ENCODE measurements at places on chromosomes 1 and 21.

- DNase-seq, result peak; percentile 97
Observed at GRCh38 chr1:23168445-23169194, at the start of gene LUZP1. Gene LUZP1 (minus strand): TSS chr1:23168856.

DNA sequence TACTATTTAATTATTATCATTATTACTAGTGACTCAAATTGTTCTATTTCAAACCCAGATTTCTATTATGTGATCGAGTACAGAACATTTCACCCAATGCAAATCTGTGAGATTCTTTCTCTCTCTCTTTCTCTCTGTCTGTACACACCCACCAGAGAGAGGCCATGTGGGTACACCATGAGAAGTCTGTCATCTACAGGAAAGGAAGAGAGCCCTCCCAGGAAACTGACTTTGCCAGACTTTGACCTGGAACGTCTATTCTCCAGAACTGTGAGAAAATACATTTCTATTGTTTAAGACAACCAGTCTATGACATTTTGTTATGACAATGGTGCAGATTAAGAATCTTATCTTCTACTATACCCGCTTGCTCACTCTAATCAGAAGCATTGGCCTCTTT is 1091.6 kb downstream of the TTLL7 start:
- no peak for DNase-seq

DNA sequence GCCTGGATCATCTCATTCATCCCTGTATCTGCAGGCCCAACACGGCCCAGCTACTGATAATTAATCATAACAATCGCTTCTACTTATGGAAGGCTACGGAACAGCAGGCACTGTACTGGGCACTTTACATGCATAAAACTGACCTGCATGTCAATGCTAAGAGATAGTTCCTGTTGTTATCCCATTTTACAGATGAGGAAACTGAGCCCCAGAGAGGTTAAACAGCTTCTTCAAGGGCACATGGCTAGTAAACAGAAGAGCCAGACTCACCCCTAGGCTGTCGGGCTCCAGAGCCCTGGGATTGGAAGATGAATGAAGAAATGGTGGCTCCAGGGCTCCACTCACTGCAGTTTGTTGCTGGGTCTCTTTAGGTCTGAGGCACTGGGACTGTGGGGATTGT is 27.3 kb upstream of the VPS13D start:
- no peak for DNase-seq

DNA sequence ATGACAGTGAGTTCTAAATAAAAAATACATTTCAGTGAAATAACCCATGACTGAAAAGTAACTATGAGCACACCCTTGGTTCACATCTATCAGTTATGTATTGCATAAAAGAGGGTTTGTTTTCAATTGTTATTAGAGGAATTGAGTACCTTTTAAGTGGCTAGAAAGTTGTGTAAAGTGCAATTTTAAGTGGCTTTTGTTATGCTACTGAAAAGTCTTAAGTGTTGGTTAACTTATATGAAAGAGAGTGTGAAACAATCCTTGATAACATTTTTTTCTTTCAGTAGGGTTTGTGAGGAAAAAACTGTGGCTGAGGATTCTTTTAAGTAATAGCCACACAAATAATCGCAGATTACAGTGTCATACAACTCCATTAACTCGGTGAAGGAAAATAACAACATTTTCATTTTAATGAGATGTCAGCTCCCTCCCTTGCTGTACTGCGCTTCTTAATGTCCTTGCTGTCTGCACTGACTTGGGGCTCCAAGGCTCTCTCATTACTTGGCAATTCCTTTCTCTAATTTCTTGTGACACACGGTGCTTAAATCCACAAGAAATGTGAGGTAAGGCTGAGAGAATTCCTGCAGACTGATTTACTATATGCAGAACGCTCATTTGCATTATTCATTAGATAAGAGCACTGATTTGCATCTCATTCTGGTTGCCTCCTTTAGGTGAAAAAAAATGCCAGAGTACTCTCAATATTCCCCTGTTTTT is 40.6 kb downstream of the NTNG1 start:
- no peak for DNase-seq

DNA sequence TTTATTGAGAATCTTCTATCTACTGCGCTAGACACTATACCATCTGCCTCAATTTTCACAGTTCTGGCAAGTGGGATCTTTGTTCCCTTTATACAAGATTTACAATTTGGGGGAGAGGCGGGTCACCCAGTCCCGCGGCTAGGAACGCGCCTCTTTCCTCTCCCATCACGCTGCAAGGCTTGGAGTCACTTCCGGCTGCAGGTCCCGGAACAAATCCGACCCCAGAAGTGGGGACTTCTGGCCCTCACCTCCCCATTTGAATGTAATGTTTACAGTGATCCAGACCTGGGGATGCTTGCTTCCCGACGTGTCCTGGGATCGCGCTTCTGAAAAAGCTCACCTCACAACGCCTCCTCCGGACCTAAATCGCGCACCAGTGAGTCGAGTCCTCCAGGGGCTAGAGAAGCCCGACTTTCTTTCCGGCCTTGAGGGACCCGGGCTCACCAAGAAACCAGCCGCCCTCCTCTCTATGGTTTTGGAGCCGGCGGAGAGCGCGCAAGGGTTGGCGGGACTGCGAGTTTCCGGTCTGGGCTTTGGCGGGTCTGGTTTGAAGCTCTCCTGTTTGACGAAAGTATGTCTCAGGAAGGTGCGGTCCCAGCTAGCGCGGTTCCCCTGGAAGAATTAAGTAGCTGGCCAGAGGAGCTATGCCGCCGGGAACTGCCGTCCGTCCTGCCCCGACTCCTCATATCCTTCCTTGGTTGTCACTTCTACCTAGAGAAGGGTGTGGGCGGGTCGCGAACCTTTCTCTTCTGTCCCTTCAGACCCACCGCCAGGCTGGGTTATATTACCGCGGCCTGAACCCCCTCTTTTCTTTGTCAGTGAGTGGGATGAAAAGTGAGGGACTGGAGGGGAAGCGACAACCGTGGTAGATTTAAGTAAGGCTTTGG is at the start of gene METTL18:
Gene METTL18, minus strand, starts transcription at position 378 of the 887 bp plus-strand sequence. CDS start 1,212 bp downstream, outside the sequence.
- DNase-seq, result peak; percentile 87

DNA sequence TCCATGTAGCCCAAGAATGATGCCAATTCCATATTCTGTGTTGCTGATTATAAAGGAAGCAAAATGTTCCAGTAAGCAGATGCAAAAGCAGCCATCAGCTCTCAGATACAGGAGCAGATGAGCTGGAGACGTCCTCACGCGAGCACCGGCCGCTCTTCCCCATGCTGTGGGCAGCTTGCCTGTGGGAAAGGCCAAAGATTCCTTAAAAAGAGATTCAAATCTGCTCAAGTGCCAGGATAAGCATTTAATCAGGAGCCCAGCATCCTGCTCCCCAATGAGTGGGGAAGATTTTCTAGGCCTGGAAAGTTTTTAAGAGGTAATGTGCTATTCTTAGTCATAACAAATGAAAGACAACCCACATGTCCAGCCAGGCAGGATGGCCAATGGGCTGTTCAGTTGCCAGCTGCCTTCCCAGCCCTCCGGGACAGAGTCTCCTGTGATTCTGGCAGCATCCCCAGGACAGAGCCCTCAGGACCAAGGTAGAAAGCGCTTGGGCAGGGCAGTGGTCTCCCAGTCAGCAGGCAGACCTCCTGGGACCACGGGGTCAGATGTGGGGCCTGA is 108.2 kb upstream of the TMPRSS2 start:
- DNase-seq, result no peak

- DNase-seq, result no peak
Observed at GRCh38 chr21:15823486-15824150, 93.8 kb downstream of the USP25 start.

DNA sequence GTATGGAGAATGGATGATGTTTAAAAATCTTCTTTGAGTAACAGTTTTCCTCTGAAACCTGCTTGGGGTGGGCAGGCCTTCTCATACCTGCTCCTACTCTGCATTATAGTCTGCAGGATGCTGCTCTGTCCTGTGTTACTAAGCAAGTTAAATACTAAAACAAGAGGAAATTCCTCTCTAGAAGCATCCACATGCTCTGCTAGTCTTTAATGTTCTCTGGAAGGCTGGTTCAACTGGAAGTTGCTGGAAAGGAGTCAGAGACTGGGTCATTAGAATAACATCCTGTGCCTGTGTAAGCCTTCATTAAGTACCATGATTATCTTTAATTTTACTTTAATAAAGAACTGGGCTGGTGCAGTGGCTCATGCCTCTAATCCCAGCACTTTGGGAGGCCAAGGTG is 5.8 kb downstream of the SELP start:
- DNase-seq, result no peak

DNA sequence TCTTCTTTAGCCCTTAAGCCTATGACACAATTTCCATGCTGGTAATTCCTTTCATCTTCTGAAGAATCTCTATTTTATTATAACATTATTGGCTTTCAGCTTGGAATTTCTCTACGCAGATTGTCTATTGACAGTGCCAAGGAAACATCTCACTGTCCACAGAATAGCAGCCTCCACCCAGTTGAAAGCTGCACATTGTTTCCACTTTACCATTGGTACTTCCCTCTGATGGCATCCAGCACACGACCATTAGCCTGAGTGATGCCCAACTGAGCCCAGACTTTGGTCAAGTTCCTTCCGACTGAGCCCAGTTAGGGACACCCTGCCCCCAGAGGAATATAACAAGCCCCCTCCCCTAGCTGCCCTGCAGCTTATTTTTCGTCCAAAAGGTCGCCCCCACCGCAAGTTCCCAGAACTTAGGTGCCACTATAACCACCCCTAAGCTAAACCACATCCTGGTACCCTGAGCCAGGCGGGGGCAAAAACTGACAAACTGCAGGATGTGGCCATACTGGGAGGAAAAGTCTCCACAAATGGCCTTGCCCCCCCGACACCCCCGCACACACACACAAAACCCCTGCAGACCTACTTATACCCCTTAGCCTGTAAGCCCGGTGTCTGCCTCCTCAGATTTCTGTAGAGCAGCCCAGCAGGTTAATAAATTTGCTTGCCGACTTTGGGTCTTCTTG is 13.2 kb downstream of the GBP5 start:
- DNase-seq, result no peak

DNA sequence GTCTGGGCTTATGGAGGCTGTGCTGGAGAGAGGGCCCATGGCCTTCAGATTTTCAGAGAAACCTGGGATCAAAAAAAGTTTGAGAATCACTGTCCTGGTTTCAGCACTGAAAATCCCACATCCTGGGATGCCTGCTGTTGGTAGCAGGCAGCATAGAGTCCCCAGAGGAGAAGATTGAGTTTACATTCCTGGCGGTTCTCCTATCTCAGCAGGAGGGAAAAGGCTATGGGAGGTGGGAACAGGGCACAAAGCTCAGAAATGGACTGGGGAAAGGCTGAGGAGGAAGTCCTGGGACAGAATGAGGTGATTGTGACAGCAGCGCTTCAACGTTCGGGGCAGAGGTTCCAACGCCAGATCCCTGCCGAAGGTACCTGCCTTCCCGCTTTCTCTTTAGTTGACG is 103.4 kb downstream of the ETS2 start:
- no peak for DNase-seq

DNA sequence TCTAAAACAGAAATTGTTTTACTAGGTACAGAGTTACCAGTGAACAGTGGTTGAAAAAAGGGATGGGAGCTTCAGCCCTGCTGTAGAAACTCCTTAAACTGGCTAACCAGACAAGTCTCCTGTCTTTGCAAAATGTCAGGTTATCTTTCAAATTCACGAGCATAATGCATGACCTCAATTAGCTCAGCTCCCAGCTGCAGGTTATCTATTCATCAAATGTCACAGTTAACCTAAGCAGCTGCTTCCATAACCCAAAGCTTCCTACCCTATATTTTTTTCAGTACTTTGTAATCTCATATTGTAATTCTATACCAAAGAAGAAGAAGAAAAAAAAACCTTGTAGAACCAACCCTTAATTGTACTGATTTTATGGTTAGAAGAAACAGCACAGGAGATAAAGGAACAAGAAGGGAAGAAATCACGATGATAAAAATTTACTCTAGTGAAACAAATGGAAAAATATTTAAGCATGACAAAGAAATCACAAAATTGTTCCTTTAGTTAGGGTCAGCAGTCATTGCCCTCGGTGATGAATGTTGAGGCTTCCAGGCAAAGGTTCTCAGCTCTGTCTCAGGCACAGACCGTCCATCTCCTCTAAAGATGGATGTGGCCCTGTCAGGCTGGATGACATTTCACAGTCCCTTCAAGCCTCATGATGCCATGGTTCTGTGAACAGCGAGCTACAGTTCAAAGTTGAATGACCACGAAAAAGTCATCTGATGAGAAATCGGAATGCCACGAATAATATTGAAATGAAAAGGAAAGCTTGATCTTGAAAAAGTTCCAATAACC is 95.9 kb downstream of the PLD5 start:
- no peak for DNase-seq

DNA sequence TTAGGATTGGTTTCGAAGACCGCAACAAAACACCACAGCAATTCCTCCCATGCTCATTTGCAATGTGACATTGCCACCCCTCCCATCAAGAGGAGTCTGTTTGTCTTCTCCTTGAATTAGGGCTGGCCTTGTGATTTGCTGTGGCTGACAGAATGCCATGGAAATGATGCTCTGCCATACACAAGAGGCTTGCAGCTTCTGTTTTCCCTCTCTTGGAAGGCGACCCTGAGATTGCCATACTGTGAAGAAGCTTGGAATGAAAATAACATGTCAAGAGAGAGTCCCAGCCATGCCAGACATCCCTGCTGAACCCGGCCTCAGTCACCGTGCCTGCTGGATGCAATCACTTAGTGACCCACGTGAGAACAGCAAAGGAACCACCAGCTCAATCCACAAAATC is 212.4 kb downstream of the CRB1 start:
- DNase-seq, result no peak

GRCh38 chr1:12056331-12056841 is 6.7 kb upstream of the TNFRSF8 start:
- no peak for DNase-seq

GRCh38 chr1:41724926-41725325 is 193.8 kb downstream of the HIVEP3 start:
- DNase-seq, result no peak

DNA sequence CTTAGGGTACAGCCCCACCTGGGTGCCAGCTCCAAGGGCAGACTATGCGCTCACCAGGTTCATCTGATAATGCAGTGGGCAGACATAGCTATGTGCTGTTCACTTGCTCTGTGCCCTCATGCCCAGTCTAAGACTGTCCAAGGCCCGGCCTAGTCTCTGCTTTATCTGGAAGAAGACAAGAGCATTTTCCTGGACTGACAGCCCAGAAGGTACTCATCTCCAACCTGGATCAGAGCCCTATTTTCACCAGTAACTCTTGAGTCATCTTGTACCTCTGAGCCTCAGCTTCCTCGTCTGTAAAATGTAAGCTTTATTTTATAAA is 28.5 kb upstream of the LRRC8C start:
- DNase-seq, result no peak

GRCh38 chr1:154840269-154841176 is 29.6 kb downstream of the KCNN3 start:
- DNase-seq, result no peak

- no peak for DNase-seq
Observed at GRCh38 chr1:17743925-17744324, 11.2 kb upstream of the ACTL8 start.
